HS-5 (cell line): ENCODE measurements at places on chromosomes 2 and 18.
A peak's percentile ranks its signal among the peaks of the same experiment; 100 is the strongest.

- no peak for DNase-seq
Measured at GRCh38 chr2:72512376-72512775, 313.5 kb downstream of the EXOC6B start.

GRCh38 chr2:133146893-133147292 is 421.4 kb downstream of the NCKAP5 start:
- DNase-seq = no peak

GRCh38 chr2:236799391-236800026 is 229.9 kb downstream of the ACKR3 start:
- DNase-seq = no peak

GRCh38 chr2:479490-480176 is 191.7 kb upstream of the ALKAL2 start:
- no peak for DNase-seq

- DNase-seq = no peak
Measured at GRCh38 chr18:76368976-76369375, 126.1 kb downstream of the ZNF516 start.

GRCh38 chr2:170739048-170739447 is 23.9 kb downstream of the SP5 start:
- DNase-seq = peak; percentile 94

- no peak for DNase-seq
Measured at GRCh38 chr18:6505498-6505875, 90.8 kb upstream of the L3MBTL4 start.

DNA sequence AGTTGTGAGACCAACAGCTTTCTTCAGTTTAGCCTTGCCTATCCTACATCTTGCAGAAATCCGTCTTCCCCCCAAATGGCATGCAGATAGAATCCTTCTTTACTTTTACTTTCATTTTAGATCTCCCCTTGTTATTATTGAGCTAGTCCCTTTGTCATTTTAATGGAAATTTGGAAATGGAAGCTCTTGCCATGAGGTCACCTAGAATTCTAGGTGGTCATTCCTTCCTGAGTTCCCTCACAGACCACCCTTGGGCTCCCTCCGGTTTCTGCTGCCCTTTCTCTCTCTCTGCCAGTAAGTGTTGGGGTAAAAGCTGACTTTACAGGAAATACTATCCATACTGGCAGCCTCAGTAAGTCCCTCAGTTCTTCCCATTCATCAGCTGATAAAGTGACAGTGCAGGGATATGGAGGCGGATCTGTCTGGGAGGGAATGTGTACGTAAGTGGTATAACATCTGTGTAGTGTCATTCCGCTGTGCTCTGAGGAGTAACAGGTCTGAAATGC is 30.2 kb downstream of the ARHGAP25 start:
- DNase-seq = no peak

- DNase-seq = no peak
Measured at GRCh38 chr2:62305421-62306176, 109.7 kb downstream of the B3GNT2 start.

DNA sequence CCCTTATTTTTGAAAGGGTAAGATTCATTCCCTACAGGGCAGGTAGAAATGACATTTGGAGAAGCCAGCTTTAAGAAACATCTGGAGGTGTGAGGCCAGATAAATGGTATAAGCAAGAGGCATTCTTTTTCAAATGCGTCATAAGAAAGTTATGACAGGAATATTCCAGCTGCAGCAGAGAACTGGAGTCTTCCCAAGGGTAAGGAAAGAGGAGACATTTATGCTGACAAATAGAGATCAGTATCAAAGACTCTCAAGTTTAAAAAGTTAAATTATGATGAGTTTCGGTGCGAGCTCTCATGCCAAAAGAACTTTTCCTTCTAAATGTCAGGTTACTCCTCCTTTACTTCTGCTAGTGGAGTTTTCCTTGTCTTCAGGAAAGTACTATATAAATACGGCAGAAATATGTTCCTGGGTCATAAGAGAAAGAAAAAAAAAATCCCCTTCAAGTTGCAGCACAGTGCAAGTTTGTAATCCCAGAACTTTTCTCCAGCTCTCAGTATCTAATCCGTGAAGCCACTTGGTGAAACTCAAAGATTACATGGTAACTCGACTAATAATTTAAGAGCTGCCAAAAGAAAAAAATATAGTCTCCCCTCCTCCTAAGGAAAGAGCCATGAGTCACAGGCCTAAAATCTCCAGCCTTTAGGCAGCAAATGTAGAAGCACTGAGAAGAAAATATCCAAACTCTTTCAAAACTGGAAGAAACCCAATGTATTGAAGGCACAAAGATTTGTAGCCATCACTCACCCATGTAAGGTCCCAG is 428.1 kb downstream of the MEIS1 start:
- DNase-seq = peak; percentile 76

DNA sequence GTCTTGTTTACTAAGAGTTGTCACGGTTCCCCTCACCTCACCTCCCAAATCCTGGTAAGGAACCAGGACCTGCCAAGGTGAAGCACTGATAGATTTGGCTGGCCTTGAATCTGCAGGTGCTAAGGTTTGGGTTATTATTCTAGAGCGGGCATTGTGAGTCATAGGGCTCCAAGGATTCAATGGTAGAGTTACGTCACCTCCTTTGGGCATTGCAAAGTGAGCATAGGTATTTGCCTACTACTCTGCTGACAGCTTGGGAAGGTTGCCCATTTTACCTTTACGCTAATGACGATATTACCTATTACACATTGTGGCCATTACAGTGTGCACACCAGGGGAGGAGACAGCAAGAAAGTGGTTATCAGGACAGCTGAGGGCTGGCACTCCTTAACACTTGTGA is 59.3 kb downstream of the SETBP1 start:
- no peak for DNase-seq

- DNase-seq = no peak
Measured at GRCh38 chr2:97654309-97654708, 8.4 kb downstream of the COX5B start.

DNA sequence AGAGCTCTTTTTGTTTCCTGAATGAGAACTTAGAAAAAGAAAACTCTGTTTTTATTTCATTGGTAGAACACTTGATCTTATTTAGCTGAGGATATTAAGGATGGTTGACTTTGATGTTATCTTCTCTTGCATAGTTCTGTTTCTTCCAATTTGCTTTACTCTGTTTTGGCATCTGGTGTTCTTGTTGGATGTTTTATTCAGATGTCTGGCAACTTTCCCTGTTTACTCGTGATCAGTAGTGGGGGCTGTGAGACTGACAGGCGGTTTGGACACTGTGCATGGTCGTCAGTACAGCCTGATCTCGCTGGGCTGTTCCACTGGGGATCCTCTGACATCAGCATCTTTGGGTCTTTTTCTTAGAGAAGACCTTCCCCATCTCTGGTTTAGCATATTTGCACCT is 100.1 kb downstream of the TSN start:
- no peak for DNase-seq

DNA sequence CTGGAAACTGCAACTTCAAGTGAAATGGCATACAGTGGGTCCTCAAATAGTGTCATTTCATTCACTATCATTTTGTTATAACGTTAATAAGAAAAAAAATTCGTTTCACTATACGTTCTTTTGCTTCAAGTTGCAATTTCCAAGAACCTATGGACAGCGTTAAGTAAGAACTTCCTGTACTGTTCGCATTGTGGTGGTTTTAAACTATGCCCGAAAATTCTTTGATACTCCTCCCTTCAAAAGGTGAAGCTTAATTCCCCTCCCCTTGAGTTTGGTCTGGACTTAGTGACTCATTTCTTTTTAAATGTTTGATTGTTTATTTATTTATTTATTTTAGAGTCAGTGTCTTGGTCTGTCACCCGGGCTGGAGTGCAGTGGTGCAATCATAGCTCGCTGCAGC is 20.7 kb downstream of the GNLY start:
- no peak for DNase-seq

GRCh38 chr18:79422022-79422782 is 26.5 kb downstream of the NFATC1 start:
- no peak for DNase-seq

- DNase-seq = no peak
Measured at GRCh38 chr2:20422402-20423271, 24.2 kb upstream of the RHOB start.

DNA sequence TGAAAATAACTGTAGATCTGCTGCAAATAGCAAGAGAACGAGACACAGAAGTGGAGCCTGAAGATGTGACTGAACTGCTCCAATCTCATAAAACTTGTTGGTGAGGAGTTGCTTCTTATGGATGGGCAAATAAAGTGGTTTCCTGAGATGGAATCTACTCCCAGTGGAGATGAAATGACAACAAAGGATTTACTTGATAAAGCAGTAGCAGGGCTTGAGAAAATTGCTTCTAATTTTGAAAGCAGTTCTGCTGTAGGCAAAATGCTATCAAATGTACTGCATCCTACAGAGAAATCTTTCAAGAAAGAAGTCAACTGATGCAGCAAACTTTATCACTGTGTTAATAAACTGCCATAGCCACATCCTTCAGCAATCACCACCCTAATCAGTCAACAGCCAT is 44.0 kb downstream of the RPRD1A start:
- no peak for DNase-seq

GRCh38 chr2:1593371-1594122 is 150.8 kb downstream of the PXDN start:
- peak; percentile 57 for DNase-seq
